ENCODE measurements at places on chromosomes 3 and 15. TPM values are rescaled to one million over a fixed set of nuclear protein-coding genes. Genes with fewer than 3 reads are reported as not detected.

Gene EPHA3
- 4.2 TPM for total RNA-seq

Gene HYAL3
- total RNA-seq: 2.9 TPM

Gene EPHB3
- total RNA-seq: 115 TPM

Gene BAHD1
- total RNA-seq: 23.8 TPM

Gene ROBO2
- 82.4 TPM for total RNA-seq

Gene SLC28A2
- total RNA-seq: not detected

Gene SCAANT1
- not detected for total RNA-seq

Gene BOC
- 85.3 TPM for total RNA-seq

Gene FSTL1
- total RNA-seq: 734 TPM

Gene TLR9
- total RNA-seq: 0.16 TPM

Gene CLRN1
- total RNA-seq: not detected

Gene ZNF501
- 4.0 TPM for total RNA-seq

Gene SAMMSON
- total RNA-seq: not detected

Data from mesothelial cell of epicardium (in vitro differentiated cells).